ENCODE measurements at places on chromosomes 12 and 14.

DNA sequence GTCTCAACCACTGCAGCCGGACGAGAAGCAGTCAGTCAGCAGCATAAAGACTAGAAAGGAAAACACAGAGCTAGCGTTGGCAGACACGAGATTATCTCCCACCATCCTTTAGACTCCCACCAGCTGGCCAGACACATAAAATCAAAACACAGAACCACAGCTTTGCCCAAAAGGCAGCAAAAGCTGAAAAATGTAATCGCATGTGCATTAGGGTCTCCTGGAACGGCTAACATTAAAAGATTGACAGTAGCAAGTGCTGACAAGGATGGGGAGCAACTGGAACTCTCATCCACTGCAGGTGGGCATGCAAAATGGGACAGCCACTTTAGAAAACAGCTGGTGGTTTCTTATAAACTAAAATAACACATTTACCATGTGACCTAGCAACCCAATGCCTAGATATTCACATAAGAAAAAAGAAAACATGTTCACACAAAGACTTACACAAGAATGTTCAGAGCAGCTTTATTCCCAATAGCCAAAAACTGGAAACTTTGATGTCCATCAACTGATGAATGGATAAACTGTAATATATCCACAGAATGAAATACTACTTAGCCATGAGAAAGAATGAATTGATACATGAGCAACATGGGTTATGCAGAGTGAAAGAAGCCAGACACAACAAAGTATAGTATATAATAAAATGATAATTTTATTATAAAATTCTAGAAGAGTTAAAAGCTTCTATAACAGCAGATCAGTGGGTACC lies 37.7 kb downstream of the NCOR2 start:
- DNase-seq: no peak

GRCh38 chr12:15794836-15795235 lies 5.6 kb upstream of the EPS8 start:
- DNase-seq: no peak

DNA sequence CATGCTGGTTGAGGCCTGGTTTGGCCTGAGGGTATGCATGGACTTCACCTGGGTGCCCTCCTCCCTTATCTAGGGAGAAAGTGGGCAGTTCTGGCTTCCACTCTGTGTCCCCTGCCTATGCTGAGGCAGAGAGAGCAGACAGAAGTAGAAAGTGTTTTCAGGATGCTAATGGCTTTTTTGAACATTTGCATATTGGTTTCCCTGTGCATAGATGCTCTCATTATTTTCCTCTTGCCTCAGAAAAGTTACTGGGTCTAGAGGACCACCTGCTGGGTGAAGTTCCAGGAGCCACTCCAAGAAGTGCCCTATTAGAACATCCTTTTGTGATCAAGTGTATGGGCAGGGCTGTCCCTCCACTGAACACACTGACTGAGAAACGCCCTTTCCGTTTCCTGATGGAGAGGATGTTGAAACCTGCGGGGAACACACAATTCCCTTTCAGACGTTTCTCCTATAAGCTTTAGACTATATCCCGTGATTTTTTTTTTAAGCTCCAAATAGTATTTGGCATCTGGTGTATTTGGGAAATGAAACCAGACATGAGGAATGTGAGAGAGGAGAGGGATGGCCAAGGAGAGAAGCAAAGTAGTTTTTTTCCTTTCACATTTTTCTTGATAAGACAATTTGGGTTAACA lies 66.6 kb downstream of the DAAM1 start:
- no peak for DNase-seq

- DNase-seq: no peak
Observed at GRCh38 chr12:6140651-6141447, 16.4 kb upstream of the VWF start.

DNA sequence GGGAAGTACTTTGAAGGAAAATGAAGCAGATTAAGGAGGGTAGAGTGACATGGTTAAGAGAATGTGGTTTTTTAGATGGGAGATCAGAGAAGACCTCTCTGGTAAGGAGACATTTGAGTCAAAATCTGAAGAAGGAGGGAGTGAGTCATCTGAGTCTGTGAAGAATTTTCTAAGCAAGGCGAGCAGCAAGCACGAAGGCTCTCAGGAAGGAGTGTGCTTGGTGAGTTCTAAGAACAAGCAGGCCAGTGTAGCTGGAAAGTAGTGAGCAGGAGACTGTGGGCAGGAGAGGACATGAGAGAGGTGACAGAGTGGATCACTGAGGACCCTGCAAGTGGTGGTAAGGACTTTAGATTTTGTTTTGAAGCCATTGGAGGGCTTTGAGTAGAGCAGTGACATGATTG lies 76.3 kb upstream of the FUT8 start:
- no peak for DNase-seq

DNA sequence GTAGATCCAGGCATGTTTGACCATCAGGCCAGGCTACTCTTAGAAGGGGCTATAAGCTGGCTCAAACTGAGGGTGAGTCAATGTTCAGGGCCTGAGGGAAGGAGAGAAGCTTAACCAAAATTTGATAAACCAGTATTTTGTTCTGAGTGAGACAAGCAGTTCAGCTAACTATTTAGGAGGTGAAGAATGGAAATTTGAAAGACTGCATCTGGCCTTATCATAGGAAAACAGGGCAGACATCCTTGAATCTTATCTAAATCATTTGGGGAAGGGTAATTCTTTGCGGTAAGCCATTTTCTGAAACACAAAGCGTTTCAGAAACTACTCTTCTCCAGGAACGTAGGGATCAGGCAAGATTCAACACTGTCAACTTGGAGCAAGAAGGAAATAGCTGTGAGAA lies 447.2 kb downstream of the SOX5 start:
- no peak for DNase-seq

- DNase-seq: no peak
Observed at GRCh38 chr12:93483151-93483807, 16.0 kb downstream of the MRPL42 start.

DNA sequence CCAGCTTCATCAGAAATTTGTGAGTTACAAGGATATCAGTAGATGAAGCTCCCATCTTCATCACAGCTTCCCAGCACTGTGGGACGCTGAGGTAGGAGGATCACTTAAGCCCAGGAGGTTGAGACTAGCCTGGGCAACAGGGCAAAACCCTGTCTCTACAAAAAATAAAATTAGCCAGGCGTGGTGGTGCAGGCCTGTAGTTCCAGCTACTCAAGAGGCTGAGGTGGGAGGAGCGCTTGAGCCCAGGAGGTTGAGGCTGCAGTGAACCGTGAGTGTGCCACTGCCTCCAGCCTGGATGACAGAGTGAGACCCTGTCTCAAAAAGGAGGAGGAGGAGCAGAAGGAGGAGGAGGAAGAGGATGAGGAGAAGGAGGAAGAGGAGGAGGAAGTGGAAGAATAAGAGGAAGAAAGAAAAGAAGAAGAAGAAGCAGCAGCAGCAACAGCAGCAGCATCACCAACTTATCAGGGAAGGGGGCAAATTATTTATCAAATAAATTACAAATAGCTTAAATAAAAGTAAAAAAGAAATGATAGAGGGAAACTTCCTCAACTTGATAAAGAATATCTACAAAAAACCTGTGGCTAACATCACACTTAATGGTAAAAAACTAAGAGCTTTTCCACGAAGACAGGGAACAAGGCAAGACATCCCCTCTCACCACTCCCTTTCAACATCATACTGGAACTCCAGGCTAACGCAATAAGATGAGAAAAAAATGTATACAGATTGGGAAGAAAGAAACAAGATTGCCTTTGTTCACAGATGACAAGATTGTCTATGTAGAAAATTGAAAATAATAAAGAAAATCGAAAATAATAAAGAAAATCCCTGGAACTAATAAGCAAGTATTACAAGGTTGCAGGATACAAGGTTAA lies 69.6 kb downstream of the NINJ2 start:
- DNase-seq: no peak

DNA sequence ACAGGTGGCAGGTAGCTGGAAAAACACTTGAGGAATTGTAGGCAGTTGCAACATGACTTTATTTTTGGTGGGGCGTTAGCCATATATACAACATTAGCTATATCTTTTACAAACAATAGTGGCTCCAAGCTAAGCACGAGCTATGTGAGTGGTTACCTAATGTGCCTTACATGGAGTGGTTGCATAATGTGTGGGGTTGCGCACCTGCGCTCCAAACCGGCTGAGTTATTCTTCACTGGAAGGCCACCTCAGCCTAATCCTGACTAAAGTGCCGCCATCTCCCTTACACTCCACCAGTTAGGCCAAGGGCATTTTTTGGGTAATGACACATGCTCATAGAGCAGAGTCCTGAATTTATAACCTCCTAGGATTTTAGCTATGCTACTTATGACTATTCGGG lies 31.8 kb upstream of the G2E3 start:
- no peak for DNase-seq

- DNase-seq: no peak
Observed at GRCh38 chr12:15800278-15800677, 11.1 kb upstream of the EPS8 start.

- DNase-seq: no peak
Observed at GRCh38 chr14:31484754-31485153, 3.1 kb downstream of the GPR33 start.

DNA sequence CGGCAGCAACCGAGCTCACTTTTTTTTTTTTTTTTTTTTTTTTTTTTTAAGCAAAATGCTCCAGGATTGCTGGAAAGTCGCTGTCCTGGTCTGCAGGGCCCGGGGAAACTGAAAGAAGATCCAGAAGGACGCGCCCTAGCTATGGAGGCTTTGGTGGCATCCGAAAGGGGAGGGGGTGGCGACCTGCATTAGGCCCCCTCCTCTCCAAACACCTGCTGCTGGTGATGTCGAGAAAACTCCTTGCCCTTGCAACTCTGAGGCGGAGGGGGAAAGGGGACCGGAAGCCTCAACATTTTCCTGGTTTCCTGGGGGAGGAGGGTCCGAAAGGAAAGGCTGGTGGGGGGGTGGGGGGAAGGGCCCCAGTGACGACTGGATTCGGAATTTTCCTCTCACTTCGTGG lies 421.1 kb downstream of the VRK1 start:
- DNase-seq: no peak

GRCh38 chr12:89882050-89882449 lies 173.4 kb upstream of the ATP2B1 start:
- no peak for DNase-seq

DNA sequence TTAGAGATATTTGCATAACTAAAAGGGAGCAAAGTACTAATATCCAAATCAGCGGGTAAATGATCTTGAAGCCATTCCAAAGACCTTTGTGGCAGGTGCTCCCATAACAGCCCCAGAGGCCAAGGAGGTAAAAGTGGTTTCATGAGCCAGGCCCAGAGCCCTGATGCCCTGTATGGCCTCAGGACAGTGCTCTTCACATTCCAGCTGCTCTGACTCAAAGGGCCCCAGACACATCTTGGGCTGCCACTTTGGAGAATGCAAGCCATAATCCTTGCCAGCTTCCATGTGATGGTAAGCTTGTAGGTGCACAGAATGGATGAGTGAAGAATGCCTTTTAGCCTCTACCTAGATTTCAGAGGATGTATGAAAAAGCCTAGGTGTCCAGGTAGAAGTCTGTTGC lies 933.4 kb downstream of the SLC16A7 start:
- DNase-seq: no peak

DNA sequence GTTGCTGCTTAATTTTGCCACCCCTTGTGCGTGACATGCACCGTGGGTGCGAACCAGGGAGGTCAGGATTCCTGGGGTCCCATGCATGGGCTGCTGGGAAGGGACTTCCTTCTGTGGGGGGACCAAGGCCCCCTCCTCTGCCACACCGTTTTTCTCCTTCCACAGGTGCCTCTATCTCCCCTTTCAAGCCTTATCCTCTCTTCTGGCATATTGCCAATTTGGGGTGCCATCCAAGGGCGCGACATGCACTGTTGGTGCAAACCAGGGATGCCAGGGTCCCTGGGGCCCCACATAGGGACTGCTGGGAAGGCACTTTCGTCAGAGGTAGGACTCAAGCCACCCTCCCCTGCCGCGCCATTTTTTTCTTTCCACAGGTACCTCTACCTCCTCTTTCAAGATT lies 289.0 kb downstream of the ALG10 start:
- no peak for DNase-seq

- DNase-seq: no peak
Observed at GRCh38 chr14:39469094-39469710, 37.0 kb upstream of the FBXO33 start.

GRCh38 chr12:122322501-122322900 lies 56.2 kb upstream of the VPS33A start:
- no peak for DNase-seq

- DNase-seq: no peak
Observed at GRCh38 chr14:33349871-33350270, 411.2 kb downstream of the NPAS3 start.

- DNase-seq: no peak
Observed at GRCh38 chr14:101948666-101949216, 15.6 kb upstream of the DYNC1H1 start.

Measured in NCI-H1694 (cell line).